ENCODE measurements at places on chromosomes 1 and 21.

DNA sequence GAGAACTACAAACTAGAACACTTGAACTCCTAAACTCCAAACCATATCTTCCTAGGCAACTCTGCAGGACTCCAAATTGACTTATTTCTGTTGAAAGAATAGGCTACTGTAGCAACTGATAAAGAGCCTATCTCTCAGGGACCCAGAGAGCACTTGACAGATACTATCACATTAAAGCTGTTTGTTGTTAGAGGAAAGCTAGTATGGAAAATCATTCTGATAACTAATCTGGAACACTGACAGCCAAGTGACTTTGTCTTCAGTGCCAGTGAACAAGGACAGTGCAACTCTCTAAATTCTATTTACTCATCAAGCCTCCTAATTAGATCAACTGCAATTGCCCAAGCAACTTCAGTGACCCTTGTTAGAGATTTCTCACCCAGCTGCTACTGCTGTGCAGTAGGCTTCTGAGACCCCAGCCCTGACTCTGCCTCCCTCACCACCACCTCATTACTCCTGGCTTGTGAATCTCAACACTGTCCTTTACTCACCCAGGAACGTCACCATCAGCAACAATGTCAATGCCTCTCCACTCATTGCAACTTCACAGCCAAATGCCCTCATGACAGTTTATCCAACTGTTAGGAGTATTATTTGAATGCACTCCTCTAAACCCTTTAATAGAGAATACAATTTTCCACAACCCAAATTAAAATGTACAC, 7.4 kb upstream of the RGS13 start:
- no peak for DNase-seq

DNA sequence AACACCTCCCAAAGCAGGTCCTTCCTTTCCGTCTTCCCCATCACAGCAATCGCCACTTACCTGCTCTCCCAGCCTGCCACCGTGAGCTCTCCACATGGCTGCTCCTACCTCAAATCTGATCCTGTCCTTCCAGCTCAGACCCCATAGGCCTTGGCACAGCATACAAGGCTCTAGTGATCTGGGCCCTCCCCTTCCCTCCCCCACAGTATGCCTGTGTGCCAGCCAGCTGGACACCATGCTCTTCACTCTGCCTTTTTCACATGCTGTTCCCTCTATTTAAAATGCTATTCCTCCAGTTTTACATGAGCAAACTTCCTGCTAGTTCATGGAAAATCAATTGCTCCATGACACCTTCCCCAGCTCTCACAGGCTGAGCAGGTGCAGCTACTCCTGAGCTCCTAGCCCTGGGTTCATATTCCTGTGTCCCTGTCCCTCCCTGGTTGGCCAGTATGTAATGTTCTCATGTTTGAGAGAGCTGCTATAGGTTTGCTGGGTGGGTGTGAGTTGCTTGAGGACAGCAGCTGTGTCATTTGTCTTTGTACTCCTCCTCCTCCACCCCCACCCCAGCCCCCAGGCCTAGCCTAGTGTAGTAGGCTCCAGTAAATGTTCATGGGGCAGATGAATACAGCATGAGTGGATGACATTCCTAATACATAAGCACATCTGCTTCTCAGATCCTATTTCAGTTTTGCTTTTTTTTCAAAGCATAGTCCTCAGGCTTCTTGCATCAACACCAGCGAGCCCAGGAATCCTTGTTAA, 6.3 kb upstream of the TNNT2 start:
- no peak for DNase-seq

- no peak for DNase-seq
These were observed 7.6 kb upstream of the CLCA2 start for GRCh38 chr1:86416343-86416742.

DNA sequence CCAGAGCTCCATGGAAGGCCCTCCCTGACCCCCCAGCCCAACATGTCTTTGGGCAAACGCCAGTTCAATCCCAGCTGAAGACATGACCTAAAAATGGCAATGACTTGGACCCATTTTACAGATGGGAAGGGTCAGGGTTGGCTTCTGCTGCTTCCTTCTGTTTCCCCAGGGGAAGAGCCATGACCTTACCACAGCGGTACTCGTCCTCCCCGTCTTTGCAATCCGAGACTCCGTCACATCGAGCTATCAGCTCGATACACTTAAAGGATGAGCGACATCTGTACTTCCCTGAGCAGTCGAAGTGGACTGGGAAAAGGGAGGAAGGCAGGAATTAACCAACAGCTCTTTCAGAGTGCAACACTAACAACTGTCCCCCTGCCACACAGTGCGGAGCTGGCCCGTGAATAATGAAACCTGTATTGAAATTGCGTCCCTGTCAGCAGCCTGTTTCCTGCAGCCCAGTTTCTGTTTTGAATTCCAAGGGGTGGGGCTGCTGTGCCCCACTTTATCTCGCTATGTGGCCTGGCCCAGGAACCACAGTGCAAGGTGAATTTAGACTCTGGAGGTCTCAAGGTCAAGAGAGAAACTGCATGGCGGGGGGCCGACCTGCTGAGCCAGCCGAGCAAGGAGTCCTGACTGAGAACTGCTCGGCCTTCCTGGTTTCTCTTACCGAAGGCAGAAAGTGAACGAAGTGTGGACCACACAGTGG, 7.0 kb downstream of the TMPRSS3 start:
- DNase-seq = no peak

DNA sequence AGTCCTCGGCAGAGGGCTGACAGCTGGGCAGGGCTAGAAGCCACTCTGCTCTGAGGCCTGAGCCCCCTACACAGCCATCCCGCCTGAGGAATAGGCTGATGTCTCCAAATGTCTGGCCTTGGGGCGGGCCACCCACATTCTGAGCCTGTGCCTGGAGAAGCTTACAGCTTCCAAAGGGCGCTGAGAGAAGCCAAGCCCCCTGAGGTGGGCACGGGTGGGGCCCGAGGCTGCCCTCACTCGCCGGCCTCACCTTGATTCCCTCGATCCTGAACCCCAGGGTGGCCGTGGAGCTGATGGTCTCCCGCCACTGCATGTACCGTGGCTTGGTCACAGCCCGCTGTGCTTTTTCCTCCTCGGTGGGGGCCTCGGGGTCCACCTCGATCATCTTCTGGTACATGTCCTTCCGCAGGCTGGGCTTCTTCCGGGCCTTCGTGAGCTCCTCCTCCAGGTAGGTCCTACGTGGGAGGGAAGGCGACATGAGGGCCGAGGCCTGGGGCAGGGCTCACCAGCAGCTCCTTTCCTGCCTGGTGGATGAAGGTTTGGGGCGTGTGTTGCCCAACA, 93.2 kb downstream of the STUM start:
- no peak for DNase-seq

Measured in stimulated activated CD8-positive, alpha-beta memory T cell treated with anti-CD3 and anti-CD28 coated beads, Interleukin-15, amount 100 ng/mL, for 4 hours (primary cell).